Epithelial cell of proximal tubule (primary cell): ENCODE measurements at places on chromosomes 13 and 19. TPM values are rescaled to one million over a fixed set of nuclear protein-coding genes. Genes with fewer than 3 reads are reported as not detected.

The ZNF835 gene
- 2.4 and 4.6 TPM in 2 replicates for total RNA-seq

GRCh38 chr19:33767898-33768413 is 28.7 kb upstream of the KCTD15 start:
- no peak for DNase-seq

- DNase-seq, result no peak
These were observed 30.8 kb upstream of the AKT2 start for GRCh38 chr19:40315812-40316470.

- DNase-seq, result no peak
These were observed 37.8 kb downstream of the SKA3 start for GRCh38 chr13:21138561-21138960.
